NCI-H1436 treated with DMSO at 0.1 percent for 48 hours (cell line): ENCODE measurements at places on chromosomes 7 and 10.

GRCh38 chr10:99532687-99533495 is at the start of gene NKX2-3:
Gene NKX2-3, plus strand, starts transcription at chr10:99532942. Its CDS starts 190 bp downstream, at chr10:99533132.
- no peak for DNase-seq

GRCh38 chr10:79582096-79582495 is 21.9 kb upstream of the SFTPA2 start:
- no peak for DNase-seq

DNA sequence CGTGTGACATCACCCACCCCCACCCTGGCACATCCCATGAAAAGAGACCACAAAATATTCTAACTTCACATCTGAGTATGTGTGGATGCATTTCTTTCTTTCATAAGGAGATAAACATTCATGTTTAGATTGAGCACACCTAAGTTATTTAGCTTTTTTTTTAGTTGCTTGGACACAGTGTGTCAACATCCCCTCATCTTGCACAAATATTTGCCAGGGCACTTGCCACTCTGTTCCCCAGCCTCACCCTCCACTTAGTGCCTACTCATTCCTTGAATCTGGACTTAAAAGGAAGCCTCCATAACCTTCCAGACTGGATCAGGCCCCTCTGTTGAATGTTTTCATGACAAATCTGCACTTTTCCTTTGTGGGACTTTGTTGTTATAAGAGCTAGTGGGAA is 338.9 kb upstream of the IGFBP3 start:
- DNase-seq: no peak

- DNase-seq: no peak
Measured at GRCh38 chr7:31917256-31917655, 153.0 kb downstream of the PDE1C start.

DNA sequence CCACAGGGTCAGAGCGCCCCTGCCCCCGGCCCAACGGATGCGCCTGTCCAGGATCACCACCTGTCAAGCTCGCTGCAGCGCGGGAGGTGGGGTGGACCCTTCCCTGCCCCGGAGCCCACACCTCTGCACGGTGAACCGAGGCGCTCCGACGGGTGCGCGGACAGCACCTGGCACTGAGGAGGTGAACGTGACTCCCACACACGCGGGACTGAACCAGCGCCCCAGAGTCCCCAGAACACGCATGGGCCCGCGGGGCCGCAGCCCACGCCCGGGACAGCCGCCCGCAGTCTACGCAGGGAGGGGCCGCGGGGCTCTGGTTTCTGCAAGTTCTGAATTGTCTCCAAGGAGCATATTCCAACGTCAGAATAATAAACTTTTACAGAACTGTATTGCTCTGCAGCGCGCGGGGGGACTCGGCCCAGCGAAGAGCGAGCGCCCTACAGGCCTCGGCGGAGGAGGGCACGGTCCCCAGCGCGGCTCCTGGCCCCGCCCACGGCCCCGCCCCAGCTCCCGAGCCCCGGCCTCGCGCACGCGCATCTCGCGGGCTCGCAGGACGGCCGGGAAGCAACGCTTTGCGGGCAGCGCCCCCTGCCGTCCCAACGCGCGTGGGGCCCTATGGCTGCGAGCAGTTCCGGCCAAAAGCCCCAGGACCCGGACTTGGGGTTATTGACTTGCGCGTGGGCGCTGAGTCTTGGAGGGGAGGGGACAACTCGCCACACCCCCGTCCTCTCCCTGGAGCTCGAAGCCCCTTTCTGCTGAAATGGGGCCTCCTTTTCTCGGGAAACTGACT is 29.7 kb downstream of the OAT start:
- no peak for DNase-seq

DNA sequence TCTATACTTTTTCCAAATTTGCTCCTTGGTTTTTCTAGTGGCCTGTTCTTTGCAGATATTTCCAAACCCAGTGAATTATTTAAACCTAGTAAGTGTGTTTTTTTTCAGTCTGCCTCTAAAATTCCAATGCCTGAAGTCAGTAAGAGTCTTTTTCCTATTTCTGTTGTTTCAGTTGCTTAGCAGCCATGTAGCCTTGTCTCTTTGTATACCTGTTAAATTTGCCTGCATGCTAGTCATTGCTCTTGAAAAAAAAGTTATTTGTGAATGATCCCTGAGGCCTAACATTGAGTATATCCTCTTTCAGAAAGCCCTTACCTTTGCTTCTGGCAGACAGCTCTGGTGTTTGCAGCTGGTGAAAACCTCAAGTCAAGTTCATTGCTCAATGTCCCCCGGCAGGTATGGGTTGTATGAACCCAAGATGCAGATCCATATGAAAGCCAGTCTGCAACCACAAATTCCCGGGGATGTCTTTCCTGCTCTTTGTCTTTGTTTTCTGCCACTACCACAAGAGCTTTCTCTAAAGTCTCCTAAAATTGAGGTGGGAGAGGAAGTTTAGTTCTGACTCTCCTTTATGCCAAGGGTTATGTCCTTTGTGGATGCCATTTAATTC is 35.7 kb downstream of the CH25H start:
- DNase-seq: no peak

DNA sequence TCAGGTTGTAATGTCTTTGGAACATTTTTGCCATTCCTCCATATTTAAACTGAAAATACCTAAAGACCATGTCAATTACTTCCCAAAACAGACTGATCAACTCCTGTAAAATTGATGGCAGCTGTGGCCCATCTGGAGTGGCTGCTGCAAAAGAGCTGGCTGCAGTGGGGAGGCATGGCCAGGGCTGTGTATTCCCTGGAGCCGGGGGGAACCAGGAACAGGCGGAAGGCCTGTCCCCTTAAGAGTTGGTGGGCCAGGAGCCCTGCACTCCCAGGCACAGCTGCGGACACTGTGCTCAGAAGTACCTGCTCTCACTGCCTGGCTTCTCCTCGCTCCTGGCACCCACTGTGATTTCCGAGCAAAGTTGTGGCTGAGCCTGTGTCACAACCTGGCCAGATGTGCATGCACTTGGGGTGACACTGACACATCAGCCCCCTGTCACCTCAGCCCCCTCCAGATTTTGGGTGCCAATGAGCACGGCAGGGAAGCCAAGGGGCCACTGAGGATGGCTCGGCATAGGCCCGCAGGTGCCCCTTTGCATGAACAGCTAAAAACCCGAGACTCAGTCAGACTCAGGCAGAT is 116.1 kb downstream of the DGKB start:
- DNase-seq: no peak

GRCh38 chr10:119029613-119030420 is at the start of gene NANOS1:
Gene NANOS1, plus strand, starts transcription at chr10:119029714. Its CDS starts 88 bp downstream, at chr10:119029802.
- no peak for DNase-seq

GRCh38 chr10:102720775-102721301 is 6.4 kb downstream of the SFXN2 start:
- no peak for DNase-seq

GRCh38 chr10:6674291-6674690 is 94.2 kb upstream of the PRKCQ start:
- DNase-seq: no peak

GRCh38 chr7:157793087-157793353 is 456.2 kb downstream of the DNAJB6 start:
- no peak for DNase-seq

DNA sequence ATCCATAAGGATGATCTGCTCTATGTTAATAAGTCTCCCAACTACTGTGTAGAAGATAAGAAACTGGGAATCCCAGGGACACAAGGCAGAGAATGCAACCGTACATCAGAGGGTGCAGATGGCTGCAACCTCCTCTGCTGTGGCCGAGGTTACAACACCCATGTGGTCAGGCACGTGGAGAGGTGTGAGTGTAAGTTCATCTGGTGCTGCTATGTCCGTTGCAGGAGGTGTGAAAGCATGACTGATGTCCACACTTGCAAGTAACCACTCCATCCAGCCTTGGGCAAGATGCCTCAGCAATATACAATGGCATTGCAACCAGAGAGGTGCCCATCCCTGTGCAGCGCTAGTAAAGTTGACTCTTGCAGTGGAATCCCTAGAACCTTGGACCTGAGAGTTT is 10.3 kb downstream of the WNT16 start:
- DNase-seq: no peak

DNA sequence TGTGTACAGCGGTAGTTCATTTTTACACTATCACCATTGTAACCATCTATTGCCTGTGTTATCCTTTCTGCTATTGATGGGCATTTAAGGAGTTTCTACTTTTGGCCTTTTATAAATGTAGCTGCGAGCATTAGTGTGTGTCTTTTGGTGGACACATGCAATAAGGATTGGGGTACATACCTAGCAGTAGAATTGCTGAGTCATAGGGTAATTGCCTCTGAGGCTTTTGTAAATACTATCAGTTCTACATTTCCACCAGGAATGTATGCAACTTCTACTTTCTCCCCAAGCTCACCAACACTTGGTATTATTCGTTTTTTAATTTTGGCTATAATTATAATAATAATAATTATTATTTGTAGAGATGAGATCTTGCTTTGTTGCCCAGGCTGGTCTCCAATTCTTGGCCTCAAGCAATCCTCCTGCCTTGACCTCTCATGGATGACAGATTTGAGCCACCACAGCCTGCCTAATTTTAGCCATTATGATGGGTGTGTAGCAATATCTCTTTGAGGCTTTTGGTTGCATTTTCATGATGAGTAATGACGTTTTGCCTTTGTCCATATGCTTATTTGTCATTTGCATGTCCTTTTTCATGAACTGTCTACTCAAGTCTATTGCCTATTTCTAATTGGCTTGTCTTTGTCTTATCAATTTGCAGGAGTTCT is 277.0 kb downstream of the ACTR3B start:
- no peak for DNase-seq

GRCh38 chr7:24133691-24134090 is 150.3 kb upstream of the NPY start:
- no peak for DNase-seq
